Karpas-422 (cell line): ENCODE measurements at places on chromosomes 4 and X.

DNA sequence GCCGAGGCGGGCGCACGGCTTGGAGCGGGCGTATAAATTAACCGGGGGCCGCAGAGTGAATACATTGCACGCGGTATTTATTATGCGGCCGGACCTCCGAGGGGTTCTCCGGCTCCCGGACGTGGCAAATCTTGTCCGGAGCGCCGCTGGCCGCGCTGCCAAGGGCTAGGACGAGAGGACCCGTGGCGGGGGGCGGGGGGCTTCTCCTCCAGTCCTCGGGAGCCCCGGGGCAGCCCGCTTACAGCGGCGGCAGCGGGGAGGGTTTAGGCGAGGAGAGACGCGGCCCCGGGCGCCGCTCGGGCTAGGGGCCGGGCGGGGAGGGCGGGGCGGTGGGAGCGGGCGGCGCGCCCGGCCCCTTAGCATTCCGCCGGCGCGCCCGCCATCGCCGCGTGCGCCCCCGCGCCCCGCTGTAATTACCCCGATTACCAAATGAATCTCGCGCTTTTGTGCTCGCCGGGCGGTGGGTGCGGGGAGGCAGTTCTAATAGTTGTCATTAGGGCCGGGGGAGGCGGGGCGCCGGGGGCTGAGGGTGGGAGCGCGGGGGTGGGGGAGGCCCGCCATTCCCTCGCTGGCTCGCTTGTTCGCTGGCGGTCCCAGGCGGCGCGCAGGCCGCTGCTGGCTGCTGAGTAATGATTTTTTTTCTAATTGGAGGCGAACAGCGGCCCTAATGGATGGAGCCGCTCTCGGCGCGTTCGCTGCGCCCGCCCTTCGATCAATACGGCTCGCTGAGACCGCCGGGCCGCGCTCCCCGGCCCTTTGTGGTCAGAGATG lies 276.6 kb downstream of the BCOR start:
- no peak for DNase-seq

DNA sequence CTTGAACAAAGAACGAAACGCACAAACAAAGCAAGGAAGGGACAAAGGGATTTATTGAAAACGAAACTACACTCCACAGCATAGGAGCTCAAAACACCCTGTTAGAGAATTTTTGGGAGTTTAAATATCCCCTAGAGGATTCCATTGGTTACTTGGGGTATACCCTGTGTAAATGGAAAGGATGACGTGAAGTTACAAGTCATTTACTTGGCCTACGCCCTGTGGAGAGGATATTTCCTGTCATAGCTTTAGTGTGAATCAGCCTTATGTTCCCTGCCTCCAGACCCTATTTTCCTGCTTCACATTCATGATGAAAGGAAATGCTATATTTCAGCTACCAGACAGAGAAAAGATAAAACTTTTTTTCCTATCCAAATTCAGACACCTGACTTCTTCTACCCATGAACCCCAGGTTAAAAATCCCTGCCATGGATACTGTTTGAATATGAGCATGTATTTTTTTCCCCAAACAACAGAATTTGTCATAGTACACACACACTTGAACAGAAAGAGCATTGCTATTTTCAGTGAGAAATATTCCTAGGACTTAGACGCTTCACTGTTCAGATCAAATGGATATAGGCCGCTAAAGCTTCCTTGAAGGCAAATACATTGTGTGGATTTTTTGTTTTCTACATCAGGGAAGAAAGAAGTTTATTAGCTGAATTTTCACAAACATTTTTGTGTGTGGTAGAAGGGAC lies 20.4 kb downstream of the PIN4 start:
- DNase-seq = peak; percentile 37

- DNase-seq = no peak
Observed at GRCh38 chr4:163609019-163609418, 114.5 kb downstream of the TMA16 start.

DNA sequence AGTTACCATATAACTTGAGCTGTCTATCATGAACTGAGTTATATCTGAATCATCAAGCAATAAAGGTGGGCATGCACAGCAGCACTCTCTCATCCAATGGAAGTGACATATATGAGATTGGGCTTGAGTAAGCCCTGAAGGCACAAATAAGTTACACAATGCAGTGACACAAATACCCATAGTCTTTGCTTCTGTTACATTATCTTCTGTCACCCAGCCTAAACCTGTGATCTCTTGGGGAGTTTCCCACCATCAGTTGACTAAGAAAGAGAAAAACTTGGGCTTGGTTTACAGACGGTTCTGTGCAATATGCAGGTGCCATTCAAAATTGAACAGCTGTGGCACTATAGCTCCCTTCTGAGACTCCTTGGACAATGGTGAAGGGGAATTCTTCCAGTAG lies 138.8 kb upstream of the IL15 start:
- DNase-seq = no peak

DNA sequence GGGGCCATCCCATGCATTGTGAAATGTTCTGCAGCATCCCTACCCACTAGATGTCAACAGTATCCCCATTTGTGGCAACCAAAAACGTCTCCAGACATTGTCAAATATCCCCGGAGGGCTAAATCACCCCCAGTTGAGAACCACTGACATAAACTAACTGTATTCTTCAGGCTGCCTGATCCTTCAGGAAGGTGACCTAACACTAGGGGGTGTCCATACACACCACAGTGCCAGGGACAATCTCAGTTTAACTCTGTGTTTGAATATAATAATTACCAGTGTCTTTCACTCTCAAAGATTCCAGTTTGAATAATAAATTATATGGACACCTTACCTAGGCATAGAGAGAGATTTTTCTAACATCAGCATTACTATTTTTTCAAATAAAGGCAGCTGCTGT lies 6.4 kb downstream of the ACE2 start:
- peak; percentile 53 for DNase-seq

GRCh38 chrX:129077424-129078170 lies 445.7 kb downstream of the SMARCA1 start:
- no peak for DNase-seq

- no peak for DNase-seq
Observed at GRCh38 chr4:67765928-67766327, 11.7 kb upstream of the GNRHR start.

DNA sequence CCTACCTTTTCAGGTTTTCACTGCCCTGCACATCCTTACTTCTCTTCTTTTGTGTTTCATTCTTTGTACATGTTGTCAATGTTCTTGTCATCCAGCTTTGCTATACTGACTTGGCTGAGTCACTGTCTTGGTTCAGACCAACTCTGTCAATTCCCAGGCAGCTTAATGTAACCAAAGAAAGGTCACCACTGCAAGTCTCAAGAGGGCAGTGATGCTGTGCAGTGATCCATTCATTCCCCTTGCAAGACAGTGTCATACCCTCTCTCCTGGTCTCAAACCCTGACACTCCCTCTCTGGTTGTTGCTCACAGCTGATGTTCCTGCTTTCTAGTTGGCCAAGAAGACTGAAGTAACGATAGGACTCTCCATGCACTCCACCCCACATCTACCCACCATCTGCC lies 17.5 kb downstream of the RAB39B start:
- DNase-seq = no peak

DNA sequence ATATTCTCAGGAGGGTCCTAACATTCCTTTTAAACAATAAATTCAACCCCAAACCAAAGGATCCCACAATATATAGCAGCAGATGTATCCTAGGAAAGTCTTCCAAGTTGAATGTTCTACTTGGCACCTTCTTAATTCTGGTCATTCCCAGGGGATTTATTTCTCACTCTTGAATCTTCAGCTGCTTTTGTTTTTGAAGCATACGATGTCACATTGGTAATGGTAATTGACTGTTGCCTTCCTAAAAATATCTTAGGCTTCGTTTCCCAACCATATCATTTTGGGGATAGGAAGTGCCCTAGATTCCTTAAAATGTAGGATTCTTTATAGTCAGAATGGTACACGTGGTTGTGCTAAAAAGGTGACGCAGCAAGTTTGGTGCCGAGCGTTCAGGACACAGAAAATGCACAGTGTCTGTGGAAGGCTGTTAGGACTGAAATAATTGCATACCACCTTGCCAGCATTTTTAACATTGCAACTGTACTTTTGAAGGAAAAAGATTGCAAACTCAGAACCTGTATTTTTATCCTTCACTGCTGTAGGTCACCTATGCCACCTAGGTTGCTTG lies 8.1 kb downstream of the SNX25 start:
- DNase-seq = peak; percentile 55

- DNase-seq = no peak
Observed at GRCh38 chr4:172826861-172827260, 341.8 kb upstream of the GALNT7 start.

DNA sequence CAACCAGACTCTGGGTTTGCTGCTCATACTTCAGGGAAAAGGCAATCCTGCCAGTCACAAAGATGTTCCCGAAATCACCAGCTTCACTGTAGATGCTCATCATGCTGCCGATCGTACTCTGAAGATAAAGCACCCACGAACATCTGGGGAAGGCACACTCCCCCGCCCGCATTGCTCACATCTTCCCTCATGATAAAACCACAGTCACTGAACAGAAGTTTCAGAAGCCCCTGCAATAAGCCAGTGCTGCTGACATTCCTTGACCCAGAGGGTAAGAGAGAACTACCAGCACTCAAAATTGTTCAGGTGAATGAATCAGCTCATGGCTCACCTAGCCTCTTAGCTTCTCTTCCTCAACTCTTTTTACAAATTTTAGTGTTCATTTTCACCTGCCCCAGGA lies 43.1 kb downstream of the SRPX2 start:
- DNase-seq = no peak
